Activated CD8-positive, alpha-beta memory T cell treated with anti-CD3 and anti-CD28 coated beads for 1 hour (primary cell): ENCODE measurements at places on chromosomes 5 and 9.

DNA sequence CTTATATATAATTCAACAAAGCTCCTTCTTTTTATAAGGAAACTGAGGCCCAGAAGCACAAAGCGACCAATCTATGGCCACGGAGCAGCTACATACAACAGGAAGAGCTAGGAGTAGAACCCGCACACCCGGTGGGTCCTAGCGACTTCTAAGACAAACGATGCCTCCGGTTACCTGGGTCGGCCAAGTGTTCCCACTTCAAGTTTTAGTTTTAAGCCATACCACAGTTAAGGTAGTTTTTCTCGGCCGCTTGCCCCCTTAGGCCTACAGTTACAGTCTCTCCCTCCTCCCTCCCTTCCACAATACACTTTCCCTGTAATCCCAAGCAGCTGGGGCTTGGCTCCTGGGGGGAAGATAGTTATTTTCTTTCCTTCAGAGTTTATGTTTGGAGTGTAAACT, 533 bp downstream of the SREK1IP1 start:
- no peak for DNase-seq

- DNase-seq, result no peak
Observed at GRCh38 chr9:130020618-130021017, 22.4 kb downstream of the FNBP1 start.

GRCh38 chr5:16315501-16315900, 135.9 kb upstream of the MARCHF11 start:
- no peak for DNase-seq

DNA sequence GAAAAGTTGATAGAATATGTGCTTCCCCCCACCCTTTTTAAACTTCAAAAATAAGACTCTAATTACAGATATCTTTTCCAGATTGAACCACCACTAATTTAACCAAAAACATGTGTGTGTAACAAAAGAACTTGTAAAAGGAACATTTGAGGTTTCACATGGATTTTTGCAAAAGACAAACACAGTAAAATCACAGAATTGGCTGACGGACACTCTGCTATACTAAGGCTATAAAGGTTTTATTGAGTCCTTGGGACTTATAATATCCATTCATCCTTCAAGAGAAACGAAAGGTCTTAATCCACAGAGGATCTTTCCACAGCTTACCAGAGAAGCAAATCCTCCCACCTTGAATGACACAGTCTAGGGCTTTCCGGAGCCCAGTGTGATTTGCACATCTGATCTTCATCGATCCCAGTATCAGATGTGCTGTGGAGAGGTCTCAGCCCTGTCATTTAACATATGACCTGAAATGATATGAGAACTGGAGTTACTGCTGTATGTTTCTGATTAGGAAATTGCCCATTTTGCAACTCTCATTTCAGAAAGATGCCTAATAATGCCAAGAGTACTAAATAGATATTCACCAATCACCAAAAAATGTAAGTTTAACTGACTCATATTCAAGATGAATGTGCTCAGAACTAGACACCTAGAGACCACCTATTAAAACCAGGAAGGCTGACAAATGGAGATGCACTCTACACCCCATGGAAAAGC, 256.5 kb upstream of the FBXL7 start:
- DNase-seq, result no peak

- no peak for DNase-seq
Observed at GRCh38 chr9:37035648-37036370, 1.7 kb upstream of the PAX5 start.

- no peak for DNase-seq
Observed at GRCh38 chr9:99046068-99046467, 58.8 kb upstream of the TGFBR1 start.

GRCh38 chr5:115557667-115558387, 13.3 kb upstream of the FEM1C start:
- no peak for DNase-seq

GRCh38 chr5:175867587-175868347, 3.6 kb upstream of the CPLX2 start:
- DNase-seq, result no peak

DNA sequence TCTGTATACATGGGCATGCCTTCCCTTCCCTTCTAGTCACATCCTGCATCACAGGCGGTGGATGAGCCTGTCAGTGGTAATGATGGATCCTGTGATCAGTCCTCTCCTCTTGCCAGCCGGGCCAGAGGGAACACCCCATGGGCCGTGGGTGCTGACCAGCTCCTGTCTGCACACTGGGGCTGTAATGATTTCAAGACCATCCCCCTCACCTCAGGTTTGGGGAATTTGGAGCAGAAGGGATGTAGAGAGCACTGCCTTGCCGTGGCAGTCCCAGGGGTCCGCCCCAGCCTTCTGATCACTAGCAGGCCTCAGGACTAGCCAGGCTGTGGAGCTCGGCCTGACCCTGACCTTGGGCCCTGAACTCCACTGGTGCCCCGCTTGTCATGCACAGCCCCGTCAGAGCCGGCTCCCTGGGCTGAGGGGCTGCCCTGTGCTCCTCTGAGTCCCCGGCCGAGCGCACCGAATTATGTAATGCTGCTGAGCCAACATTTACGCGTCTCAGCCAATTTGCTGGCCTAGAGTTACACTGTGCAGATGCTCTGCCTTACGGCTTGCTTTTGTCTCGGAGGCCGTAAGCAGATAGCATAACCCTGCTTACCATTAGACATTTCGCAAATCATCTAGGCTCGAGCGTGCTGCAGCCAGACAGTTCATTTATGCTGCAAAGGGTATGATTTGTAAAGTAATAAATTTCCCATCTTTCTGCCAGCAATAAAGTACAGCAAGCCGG, 155.3 kb downstream of the MACROH2A1 start:
- DNase-seq, result no peak
